ENCODE measurements at places on chromosomes 4 and X. TPM values are rescaled to one million over a fixed set of nuclear protein-coding genes. Genes with fewer than 3 reads are reported as not detected.

DNA sequence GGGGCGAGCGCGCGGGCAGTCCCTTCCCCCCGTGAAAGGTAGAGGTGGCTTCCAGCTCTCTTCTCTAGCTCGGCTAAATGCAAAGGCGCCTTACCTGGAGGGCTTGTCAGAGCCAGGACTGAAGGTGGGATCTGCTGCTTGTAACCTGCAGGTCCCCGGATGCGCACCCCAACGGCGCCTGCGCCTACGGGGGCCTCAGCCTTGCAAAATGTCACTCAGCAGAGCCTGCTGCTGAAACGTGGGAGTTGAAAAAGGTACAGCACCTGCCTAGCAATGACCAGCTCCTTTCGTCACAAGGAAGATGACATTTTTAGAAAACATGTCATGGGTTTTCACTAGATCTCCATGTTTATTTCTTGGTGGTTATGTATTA, 583 bp downstream of the ABHD18 start:
- no peaks in the 10 kb centered on the region for H3K27me3 ChIP-seq
- H3K27ac ChIP-seq: peak overlapping the region; percentile 92
- peak; percentile 74 for DNase-seq
- peak overlapping the region; percentile 91 for H3K4me3 ChIP-seq

DNA sequence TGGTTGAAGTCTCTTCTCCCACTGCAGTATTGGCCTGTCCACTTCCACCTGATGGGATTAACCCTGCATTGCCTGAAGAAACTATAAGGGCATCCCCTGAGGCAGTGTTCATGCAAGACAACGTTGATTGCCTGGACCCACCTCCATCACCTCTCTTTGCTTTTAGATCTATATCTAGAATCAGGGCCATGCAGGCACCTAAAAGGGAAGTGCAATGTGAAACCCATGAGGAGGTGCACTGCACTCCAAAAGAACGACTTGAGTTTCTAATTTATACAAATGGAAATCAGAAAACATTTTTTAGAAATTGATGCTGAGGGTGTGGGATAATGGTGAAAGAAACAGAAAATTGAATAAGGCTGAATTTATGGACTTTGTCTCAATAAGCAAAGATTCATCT, 694.4 kb downstream of the TRAM1L1 start:
- no peaks in the 10 kb centered on the region for H3K27me3 ChIP-seq
- H3K4me3 ChIP-seq: no peak overlapping the region
- no peaks in the 10 kb centered on the region for H3K36me3 ChIP-seq
- no peak overlapping the region for H3K27ac ChIP-seq
- no peaks in the 10 kb centered on the region for H3K4me1 ChIP-seq
- DNase-seq: no peak

DNA sequence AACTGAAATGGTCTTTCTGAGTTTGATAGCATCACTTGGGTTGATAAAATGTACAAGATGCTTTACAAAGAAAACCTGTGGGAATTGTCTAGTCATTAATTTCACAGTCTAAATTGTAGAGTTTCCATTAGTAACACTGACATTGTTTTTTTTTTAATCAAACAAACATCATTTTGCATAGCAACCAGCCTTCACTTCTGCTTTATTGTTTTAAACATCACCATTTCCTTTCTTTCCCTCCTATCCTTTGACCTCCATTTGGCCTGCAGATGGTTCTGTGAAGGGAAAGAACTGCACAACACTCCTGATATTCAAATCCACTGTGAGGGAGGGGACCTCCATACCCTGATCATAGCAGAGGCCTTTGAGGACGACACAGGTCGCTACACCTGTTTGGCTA, 171.1 kb downstream of the PALLD start:
- no peak overlapping the region for H3K4me3 ChIP-seq
- no peaks in the 10 kb centered on the region for H3K27me3 ChIP-seq

DNA sequence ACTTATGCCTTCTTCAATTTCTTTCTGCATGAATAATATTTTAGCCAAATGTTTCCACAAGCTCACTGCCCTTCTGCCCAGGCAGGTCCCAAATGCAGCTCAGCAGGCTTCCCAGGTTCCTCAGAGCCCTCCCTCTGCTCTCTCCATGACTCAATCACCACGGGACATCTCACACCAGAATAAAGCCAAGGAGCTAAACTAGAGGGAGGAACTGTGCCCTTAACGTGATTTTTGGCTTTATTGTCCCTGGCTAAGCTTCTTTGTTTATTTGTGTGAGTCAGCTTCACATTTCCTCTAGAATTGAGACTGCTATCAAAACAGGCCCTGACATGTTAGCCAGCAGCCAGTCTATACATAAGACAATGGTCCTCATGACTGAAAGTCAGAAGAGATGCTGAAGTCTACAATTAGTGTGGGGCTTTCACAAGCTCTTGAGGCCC, 186.4 kb upstream of the GALNT7 start:
- no peak for DNase-seq
- no peak overlapping the region for H3K4me3 ChIP-seq
- H3K4me1 ChIP-seq: no peaks in the 10 kb centered on the region
- H3K27ac ChIP-seq: no peak overlapping the region

Gene FAM184B
- total RNA-seq: not detected

DNA sequence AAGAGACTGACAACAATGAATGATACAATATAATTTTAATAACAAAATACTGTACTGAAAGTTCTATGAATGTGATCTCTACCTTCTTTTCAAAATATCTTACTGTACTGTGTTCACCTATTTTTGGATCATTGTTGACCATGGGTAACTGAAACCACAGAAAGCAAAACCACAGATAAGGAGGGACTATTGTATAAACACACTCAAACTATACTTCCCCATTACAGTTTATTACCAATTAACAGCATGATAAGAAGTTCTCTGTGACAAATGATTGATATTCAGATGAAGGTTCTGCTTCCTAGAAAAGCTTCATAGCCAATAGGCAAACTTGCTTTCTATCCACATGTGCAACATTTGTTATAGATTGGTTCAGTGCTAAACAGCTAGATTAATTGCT, 50.1 kb downstream of the GABRG1 start:
- no peak overlapping the region for H3K4me3 ChIP-seq
- no peak overlapping the region for H3K27ac ChIP-seq
- H3K27me3 ChIP-seq: no peaks in the 10 kb centered on the region
- no peaks in the 10 kb centered on the region for H3K4me1 ChIP-seq
- no peak for DNase-seq

Gene ZCCHC18
- 9.5 TPM for total RNA-seq

DNA sequence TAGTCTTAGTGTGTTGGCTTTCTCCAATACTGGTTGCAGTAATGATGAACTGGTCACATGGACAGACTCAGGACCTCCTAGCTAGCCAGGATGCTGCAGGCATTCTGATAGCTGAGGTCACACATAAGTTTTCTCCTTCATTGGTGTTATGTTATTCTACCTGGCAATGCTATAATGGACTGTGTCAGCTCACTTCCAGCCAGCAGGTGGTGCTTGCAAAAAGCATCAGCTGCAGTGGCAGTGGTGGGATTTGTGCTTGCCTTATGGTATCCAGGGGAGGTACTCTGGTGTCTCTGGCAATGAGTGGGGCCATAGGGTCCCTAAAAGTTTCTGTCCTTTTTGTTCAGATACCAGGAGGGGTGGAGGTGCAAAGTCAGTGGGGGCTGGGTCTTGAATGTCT, 33.6 kb downstream of the ZNF330 start:
- DNase-seq: no peak
- H3K27ac ChIP-seq: no peak overlapping the region
- H3K4me1 ChIP-seq: no peaks in the 10 kb centered on the region
- no peak overlapping the region for H3K4me3 ChIP-seq

Gene TLR8
- 0.26 TPM for total RNA-seq

GRCh38 chr4:146023334-146023967, 84.8 kb upstream of the ZNF827 start:
- H3K4me1 ChIP-seq: no peaks in the 10 kb centered on the region
- H3K4me3 ChIP-seq: no peak overlapping the region
- DNase-seq: no peak
- no peaks in the 10 kb centered on the region for H3K27me3 ChIP-seq
- no peaks in the 10 kb centered on the region for H3K36me3 ChIP-seq

- no peaks in the 10 kb centered on the region for H3K27me3 ChIP-seq
- H3K4me1 ChIP-seq: peaks cover 56% of the 10 kb centered on the region
- H3K36me3 ChIP-seq: peaks cover 12% of the 10 kb centered on the region
- H3K4me3 ChIP-seq: no peak overlapping the region
- H3K27ac ChIP-seq: no peak overlapping the region
- peak; percentile 41 for DNase-seq
Observed at GRCh38 chr4:88605736-88606135, 13.5 kb downstream of the HERC3 start.

DNA sequence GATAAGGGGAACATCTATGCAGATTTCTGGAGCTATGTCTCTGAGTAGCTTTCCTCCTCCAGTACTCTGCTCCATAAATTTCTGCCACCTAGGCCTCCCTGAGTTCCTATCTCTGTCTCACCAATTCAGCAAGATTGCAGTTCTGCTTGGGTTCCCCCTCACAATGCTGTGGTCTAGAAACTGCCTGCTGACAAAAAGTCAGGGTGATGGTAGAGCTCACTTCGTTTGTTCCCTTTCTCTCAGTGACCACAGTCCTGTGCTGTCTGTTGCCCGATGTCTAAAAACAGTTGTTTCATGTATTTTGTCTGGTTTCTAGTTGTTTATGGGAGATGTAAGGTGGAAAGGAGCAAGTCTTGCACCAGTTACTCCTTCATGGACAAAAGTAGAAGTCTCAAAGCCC, 41.1 kb downstream of the AMMECR1 start:
- no peaks in the 10 kb centered on the region for H3K36me3 ChIP-seq
- DNase-seq: no peak
- no peak overlapping the region for H3K4me3 ChIP-seq

- H3K27ac ChIP-seq: no peak overlapping the region
- no peak for DNase-seq
- no peaks in the 10 kb centered on the region for H3K4me1 ChIP-seq
- H3K27me3 ChIP-seq: no peaks in the 10 kb centered on the region
- no peaks in the 10 kb centered on the region for H3K36me3 ChIP-seq
- H3K4me3 ChIP-seq: no peak overlapping the region
Observed at GRCh38 chr4:167185465-167185864, 48.8 kb downstream of the SPOCK3 start.

Gene HNRNPDL
- 322 TPM for total RNA-seq

- H3K27me3 ChIP-seq: no peaks in the 10 kb centered on the region
- H3K36me3 ChIP-seq: no peaks in the 10 kb centered on the region
- H3K27ac ChIP-seq: no peak overlapping the region
- peaks cover 2% of the 10 kb centered on the region for H3K4me1 ChIP-seq
Observed at GRCh38 chr4:149980121-149980682, 98.0 kb upstream of the DCLK2 start.

- no peaks in the 10 kb centered on the region for H3K27me3 ChIP-seq
- H3K4me1 ChIP-seq: no peaks in the 10 kb centered on the region
- no peak overlapping the region for H3K4me3 ChIP-seq
- H3K27ac ChIP-seq: no peak overlapping the region
Observed at GRCh38 chr4:37732526-37733186, 46.5 kb upstream of the RELL1 start.

Gene CFP
- total RNA-seq: 28.4 TPM

DNA sequence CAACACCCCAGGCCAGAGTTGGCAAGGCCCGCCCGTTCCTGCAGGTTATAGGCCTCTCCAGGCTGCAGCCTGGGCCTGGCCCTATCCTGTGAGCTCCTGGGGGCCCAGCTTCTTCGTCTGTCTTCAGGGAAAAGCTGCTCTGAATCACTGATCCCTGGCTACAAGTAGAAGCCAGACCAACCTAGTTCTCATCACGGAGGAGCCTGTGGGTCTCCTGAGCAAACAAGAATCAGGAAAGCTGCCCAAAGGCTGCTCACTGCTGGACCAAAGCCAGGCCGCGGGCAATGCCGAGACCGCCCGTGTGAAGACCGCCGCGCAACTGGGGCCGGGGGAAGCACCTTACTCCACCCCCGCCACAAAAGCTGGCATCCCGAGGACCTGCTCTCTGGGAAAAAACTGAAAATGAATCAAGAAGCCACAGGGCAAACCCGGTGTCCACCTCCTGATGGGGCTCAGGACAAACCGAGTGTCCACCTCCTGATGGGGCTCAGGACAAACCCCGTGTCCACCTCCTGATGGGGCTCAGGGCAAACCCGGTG, 12.8 kb downstream of the CTBP1 start:
- H3K36me3 ChIP-seq: peaks cover 52% of the 10 kb centered on the region
- no peaks in the 10 kb centered on the region for H3K27me3 ChIP-seq
- DNase-seq: no peak
- H3K27ac ChIP-seq: no peak overlapping the region
- no peak overlapping the region for H3K4me3 ChIP-seq

Gene ETDA
- not detected for total RNA-seq

DNA sequence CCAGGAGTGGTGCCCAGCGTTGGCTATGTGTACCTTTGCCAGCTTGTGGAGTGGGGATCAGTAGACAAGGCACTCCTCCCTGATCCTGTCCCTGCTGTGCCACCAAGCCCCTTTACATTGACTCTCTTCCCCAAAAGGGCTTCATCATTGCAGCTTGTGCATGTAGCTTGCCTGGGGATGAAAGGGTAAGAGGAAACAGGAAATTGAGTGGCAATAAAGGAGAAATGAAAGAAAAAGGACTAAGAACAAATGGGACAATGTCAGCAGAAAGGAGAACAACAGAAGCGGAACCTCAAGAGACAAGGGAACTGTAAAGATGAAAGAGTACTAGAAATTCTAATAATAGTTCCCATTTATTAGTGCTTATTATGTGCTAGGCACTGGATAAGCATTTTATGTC, 8.7 kb upstream of the IL13RA1 start:
- no peak overlapping the region for H3K27ac ChIP-seq
- no peak overlapping the region for H3K4me3 ChIP-seq
- no peaks in the 10 kb centered on the region for H3K36me3 ChIP-seq
- no peaks in the 10 kb centered on the region for H3K4me1 ChIP-seq
- no peaks in the 10 kb centered on the region for H3K27me3 ChIP-seq

GRCh38 chr4:111595456-111595855, 549.8 kb upstream of the FAM241A start:
- no peak overlapping the region for H3K4me3 ChIP-seq
- no peak for DNase-seq
- no peak overlapping the region for H3K27ac ChIP-seq
- no peaks in the 10 kb centered on the region for H3K27me3 ChIP-seq

GRCh38 chrX:151973851-151974335, 583 bp downstream of the GABRE start:
- no peaks in the 10 kb centered on the region for H3K36me3 ChIP-seq
- no peaks in the 10 kb centered on the region for H3K4me1 ChIP-seq
- no peak overlapping the region for H3K4me3 ChIP-seq

DNA sequence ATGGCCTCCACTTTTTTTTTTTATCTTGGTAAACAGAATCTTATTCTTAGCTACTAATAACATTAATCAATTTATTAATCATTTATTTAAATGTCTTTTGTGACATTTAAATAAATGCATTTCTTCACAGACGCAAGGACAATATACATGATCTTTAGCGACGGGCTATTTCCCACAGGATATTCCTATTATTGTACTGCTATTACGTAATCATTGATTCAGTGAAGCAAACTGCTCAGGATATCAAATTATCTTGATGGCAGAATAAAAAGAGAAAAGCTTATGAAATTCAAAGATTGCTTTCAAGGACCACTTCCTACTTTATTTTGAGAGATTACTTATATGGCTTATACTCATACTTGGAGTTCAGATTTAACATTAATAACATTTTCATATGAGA, 114.1 kb downstream of the FAM9B start:
- H3K4me3 ChIP-seq: no peak overlapping the region
- no peaks in the 10 kb centered on the region for H3K36me3 ChIP-seq
- no peak for DNase-seq
- no peak overlapping the region for H3K27ac ChIP-seq

Gene LARP1B
- total RNA-seq: 19.1 TPM

Gene FREM3
- not detected for total RNA-seq

Gene IRS4
- total RNA-seq: not detected

Gene NAP1L3
- total RNA-seq: 9.0 TPM

All from CD4-positive, alpha-beta memory T cell (primary cell).